ENCODE measurements at places on chromosomes 3 and 15. TPM values are rescaled to one million over a fixed set of nuclear protein-coding genes. Genes with fewer than 3 reads are reported as not detected.

Gene NOX5
- total RNA-seq = not detected

GRCh38 chr3:29333576-29333975 is 52.7 kb downstream of the RBMS3 start:
- no peak overlapping the region for H3K4me3 ChIP-seq
- no peaks in the 10 kb centered on the region for H3K4me1 ChIP-seq
- no peak for ATAC-seq
- H3K36me3 ChIP-seq = no peaks in the 10 kb centered on the region
- H3K27me3 ChIP-seq = no peaks in the 10 kb centered on the region

GRCh38 chr3:114903213-114903612 is 243.9 kb downstream of the ZBTB20 start:
- no peaks in the 10 kb centered on the region for H3K27me3 ChIP-seq
- H3K4me1 ChIP-seq = peaks cover 5% of the 10 kb centered on the region
- ATAC-seq = no peak
- no peak overlapping the region for H3K27ac ChIP-seq

Gene SLC35G2
- total RNA-seq = 9.6 TPM

DNA sequence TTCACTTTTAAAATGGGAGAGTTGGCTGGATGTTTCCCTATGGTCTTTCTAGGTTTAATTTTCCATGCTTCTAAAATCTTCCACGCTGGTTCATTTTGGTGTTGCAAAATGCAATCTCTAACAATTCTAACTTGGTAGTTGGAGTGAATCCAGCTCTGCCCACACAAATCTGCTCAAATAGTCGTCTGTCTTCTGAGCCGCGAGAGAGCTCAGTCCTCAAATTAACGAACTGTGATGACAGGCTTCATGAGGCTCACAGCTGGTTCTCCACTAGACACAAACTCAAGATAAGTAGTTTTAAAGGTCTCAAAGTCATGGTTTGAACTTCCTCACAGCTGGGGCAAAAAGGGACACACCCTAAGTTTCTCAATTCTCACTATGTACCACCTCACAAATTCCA is 178.6 kb upstream of the LYSMD4 start:
- H3K4me1 ChIP-seq = no peaks in the 10 kb centered on the region
- H3K27ac ChIP-seq = no peak overlapping the region
- H3K36me3 ChIP-seq = no peaks in the 10 kb centered on the region
- H3K27me3 ChIP-seq = no peaks in the 10 kb centered on the region
- no peak overlapping the region for H3K4me3 ChIP-seq

Gene GOLGA8O
- 1.3 TPM for total RNA-seq

GRCh38 chr3:146800484-146800883 is 195.3 kb upstream of the PLSCR5 start:
- no peak overlapping the region for H3K4me3 ChIP-seq
- no peaks in the 10 kb centered on the region for H3K27me3 ChIP-seq
- H3K4me1 ChIP-seq = no peaks in the 10 kb centered on the region
- H3K36me3 ChIP-seq = no peaks in the 10 kb centered on the region

Gene DLEC1
- total RNA-seq = 2.0 TPM

Gene TTC23
- total RNA-seq = 0.67 TPM

- no peak overlapping the region for H3K4me3 ChIP-seq
- H3K4me1 ChIP-seq = no peaks in the 10 kb centered on the region
- no peaks in the 10 kb centered on the region for H3K27me3 ChIP-seq
- no peak overlapping the region for H3K27ac ChIP-seq
- no peak for ATAC-seq
Observed at GRCh38 chr15:46502667-46503066, 867.8 kb downstream of the SQOR start.

GRCh38 chr3:188059351-188059750 is 94.6 kb upstream of the LPP start:
- no peaks in the 10 kb centered on the region for H3K36me3 ChIP-seq
- H3K27me3 ChIP-seq = no peaks in the 10 kb centered on the region
- H3K4me3 ChIP-seq = no peak overlapping the region
- peaks cover 16% of the 10 kb centered on the region for H3K4me1 ChIP-seq
- no peak overlapping the region for H3K27ac ChIP-seq
- no peak for ATAC-seq

Measured in activated T-helper 17 cell treated with anti-CD3 and anti-CD28 coated beads, Interleukin-2, amount 50 U/mL, for 72 hours (primary cell).